ENCODE measurements at places on chromosomes 3 and 15. TPM values are rescaled to one million over a fixed set of nuclear protein-coding genes. Genes with fewer than 3 reads are reported as not detected.

The PKM gene
- 306 TPM for total RNA-seq

The SLC2A2 gene
- total RNA-seq, result not detected

The IL12A gene
- total RNA-seq, result 1.6 TPM

The CASR gene
- total RNA-seq, result 0.31 TPM

The GATM gene
- 128 TPM for total RNA-seq

The MUC20 gene
- 10.0 TPM for total RNA-seq

The SPG21 gene
- total RNA-seq, result 52.9 TPM

The TMEM39A gene
- total RNA-seq, result 36.0 TPM

The PAK6 gene
- 16.0 TPM for total RNA-seq

The LRTM1 gene
- total RNA-seq, result not detected

The CCR3 gene
- not detected for total RNA-seq

The ROBO2 gene
- total RNA-seq, result 526 TPM

The FAM227B gene
- total RNA-seq, result 3.1 TPM

The GPR160 gene
- total RNA-seq, result 2.2 TPM

The ATOSA gene
- 100 TPM for total RNA-seq

Measured in parietal lobe (tissue), 2 donors.